Endothelial cell of coronary artery (primary cell): ENCODE measurements at places on chromosomes 12 and 14. TPM values are rescaled to one million over a fixed set of nuclear protein-coding genes. Genes with fewer than 3 reads are reported as not detected.

SLC17A8 gene
- not detected in 2 replicates for total RNA-seq

TSPAN9 gene
- 58.6 and 64.8 TPM in 2 replicates for total RNA-seq

TMEM116 gene
- total RNA-seq = 1.1 and 2.7 TPM in 2 replicates

A2M gene
- total RNA-seq = 15.2 and 31.1 TPM in 2 replicates

FGF23 gene
- total RNA-seq = not detected in 2 replicates
